H1 (cell line): ENCODE measurements at places on chromosomes 11 and 22. TPM values are rescaled to one million over a fixed set of nuclear protein-coding genes. Genes with fewer than 3 reads are reported as not detected.

Gene CTSW
- not detected in 2 replicates for total RNA-seq

Gene CLDN5
- total RNA-seq, result 0.69 and 1.6 TPM in 2 replicates

GRCh38 chr22:50490531-50491308 lies 4.1 kb downstream of the MIOX start:
- no peaks in the 10 kb centered on the region for H3K27me3 ChIP-seq
- H3K36me3 ChIP-seq, result no peaks in the 10 kb centered on the region
- no peak for DNase-seq

DNA sequence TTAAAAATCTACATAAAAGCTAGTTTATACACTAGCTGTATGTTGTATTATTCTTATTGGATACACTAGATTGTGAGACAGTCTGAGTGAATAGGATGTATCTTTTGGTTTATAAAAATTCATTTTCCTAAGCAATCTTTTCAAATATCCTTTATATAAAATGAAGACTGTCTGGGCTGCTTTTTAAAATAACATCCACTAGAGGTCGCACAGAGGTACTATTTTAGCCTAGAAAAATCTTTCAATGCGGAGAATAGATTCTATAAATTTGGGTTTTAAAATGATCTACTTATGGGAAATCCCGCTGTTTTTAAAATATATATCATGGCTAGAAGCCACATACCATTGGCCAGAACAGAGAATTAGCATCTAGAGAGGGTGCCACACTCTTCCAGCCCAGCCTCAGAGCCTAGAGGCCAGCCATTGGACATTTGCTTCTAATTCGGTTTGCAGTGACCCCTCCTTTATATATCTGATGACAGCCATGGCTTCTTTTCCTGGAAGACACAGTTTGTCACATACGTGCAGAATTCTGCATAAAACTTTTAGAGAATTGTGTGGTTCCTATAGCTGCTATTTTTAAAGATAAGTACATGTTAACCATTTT lies 7.3 kb downstream of the C11orf97 start:
- H3K4me3 ChIP-seq, result no peak overlapping the region
- no peaks in the 10 kb centered on the region for H3K4me1 ChIP-seq
- H3K36me3 ChIP-seq, result no peaks in the 10 kb centered on the region
- DNase-seq, result no peak
- H3K27ac ChIP-seq, result no peak overlapping the region

DNA sequence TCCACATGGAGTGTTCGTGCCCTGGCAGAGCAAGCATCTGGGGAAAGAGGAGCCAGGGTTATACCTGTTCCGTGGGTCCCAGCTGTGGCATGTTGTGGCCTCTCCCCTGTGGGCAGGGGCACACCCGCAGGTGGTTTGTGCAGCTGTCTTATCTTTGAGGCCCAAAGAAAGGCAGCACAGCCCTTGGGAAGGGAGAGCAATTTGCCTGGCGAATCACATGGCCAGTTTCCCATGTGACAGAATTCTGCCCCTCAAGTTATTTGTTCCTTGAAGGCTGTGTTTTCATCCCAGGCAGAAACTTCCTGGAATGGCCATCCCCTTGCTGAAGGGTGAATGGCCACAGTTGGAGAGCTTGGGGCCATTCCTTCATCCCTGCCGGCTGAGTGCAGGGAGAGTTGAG lies 16.4 kb upstream of the COX8A start:
- no peak overlapping the region for H3K27ac ChIP-seq
- no peaks in the 10 kb centered on the region for H3K4me1 ChIP-seq
- H3K27me3 ChIP-seq, result no peaks in the 10 kb centered on the region

GRCh38 chr22:27133019-27133431 lies 475.6 kb downstream of the MIAT start:
- no peaks in the 10 kb centered on the region for H3K27me3 ChIP-seq
- no peak for DNase-seq
- no peak overlapping the region for H3K4me3 ChIP-seq
- H3K27ac ChIP-seq, result no peak overlapping the region
- no peaks in the 10 kb centered on the region for H3K36me3 ChIP-seq
- no peaks in the 10 kb centered on the region for H3K4me1 ChIP-seq

DNA sequence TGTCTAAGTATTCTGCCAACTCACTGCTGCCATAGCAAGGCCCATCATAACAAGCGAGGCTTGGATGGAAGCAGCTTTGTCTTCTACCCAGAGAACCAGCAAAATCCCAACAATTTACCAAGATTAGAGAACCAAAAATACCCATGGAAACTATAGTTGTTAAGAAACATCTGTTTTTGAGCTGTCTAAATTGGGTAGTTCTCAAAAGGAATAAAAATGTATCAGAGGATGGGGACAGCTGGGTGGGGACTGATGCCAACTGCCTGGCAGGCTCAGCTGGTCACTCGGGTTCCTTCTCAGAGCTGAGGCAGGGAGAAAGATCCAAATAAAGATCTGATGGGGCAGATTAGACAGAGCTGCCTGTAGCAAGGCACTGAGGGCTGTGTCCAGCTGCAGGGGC lies 85.9 kb upstream of the GRK3 start:
- H3K36me3 ChIP-seq, result no peaks in the 10 kb centered on the region
- H3K27ac ChIP-seq, result no peak overlapping the region
- no peak for DNase-seq
- H3K4me1 ChIP-seq, result no peaks in the 10 kb centered on the region

GRCh38 chr11:110409174-110409573 lies 20.6 kb upstream of the FDX1 start:
- H3K36me3 ChIP-seq, result no peaks in the 10 kb centered on the region
- DNase-seq, result no peak
- H3K4me3 ChIP-seq, result no peak overlapping the region
- H3K27me3 ChIP-seq, result no peaks in the 10 kb centered on the region
- H3K27ac ChIP-seq, result no peak overlapping the region
- H3K4me1 ChIP-seq, result no peaks in the 10 kb centered on the region

DNA sequence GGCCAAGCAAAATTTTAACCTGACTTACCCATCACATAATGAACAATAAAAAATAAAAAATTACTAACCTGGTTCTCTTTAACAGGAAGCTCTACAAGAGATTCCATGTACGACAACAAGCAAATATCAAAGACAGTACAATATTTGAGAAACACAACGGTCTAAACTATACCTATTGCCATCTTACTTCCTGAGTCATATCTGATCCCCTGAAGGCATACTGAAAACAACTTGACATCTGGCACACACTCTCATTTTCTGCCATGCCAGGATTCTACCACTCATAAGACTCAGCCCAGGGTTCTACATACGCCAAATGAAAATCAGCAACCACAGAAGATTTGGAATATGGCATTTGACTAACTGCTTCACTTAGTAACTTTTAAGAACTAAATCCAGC lies 13.8 kb downstream of the DENND5A start:
- H3K27me3 ChIP-seq, result no peaks in the 10 kb centered on the region
- no peaks in the 10 kb centered on the region for H3K4me1 ChIP-seq
- no peaks in the 10 kb centered on the region for H3K36me3 ChIP-seq
- DNase-seq, result no peak
- no peak overlapping the region for H3K27ac ChIP-seq

- no peak overlapping the region for H3K27ac ChIP-seq
- no peak overlapping the region for H3K4me3 ChIP-seq
- DNase-seq, result no peak
- no peaks in the 10 kb centered on the region for H3K36me3 ChIP-seq
These were observed 135.5 kb downstream of the ETS1 start for GRCh38 chr11:128451652-128452470.

GRCh38 chr11:74417379-74417804 lies 19.2 kb upstream of the PGM2L1 start:
- H3K36me3 ChIP-seq, result no peaks in the 10 kb centered on the region
- no peak overlapping the region for H3K27ac ChIP-seq
- no peak overlapping the region for H3K4me3 ChIP-seq
